ENCODE measurements at places on chromosomes 3 and 15.

DNA sequence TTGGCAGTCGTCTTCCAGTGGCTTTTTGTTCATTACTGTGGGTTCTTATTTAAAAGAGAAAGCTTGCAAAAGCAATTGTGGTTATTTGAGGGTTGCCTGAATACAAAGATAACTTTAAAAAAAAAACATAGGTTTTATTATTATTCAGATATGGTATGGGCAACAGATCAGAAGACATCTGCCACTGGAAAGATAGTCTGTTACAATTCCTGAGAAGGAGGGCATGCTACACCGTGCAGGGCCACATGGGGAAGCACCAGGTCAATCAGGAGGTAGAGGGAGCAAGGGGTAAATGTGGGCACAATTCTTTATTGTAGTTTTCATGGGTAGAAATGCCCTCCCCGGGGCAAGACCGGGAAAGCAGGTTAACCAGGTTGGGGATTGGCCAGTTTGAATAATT lies 46.5 kb downstream of the BBS4 start:
- no peak for DNase-seq

GRCh38 chr3:67093305-67093704 lies 95.2 kb downstream of the KBTBD8 start:
- DNase-seq = no peak

- DNase-seq = no peak
Observed at GRCh38 chr3:17850448-17850847, 108.0 kb upstream of the TBC1D5 start.

GRCh38 chr3:157948605-157949383 lies 157.4 kb downstream of the SHOX2 start:
- no peak for DNase-seq

- no peak for DNase-seq
Observed at GRCh38 chr15:83318861-83319415, 34.5 kb upstream of the BNC1 start.

- no peak for DNase-seq
Observed at GRCh38 chr3:27079427-27080257, 289.5 kb downstream of the NEK10 start.

GRCh38 chr3:127708837-127709236 lies 36.1 kb downstream of the ABTB1 start:
- DNase-seq = no peak

DNA sequence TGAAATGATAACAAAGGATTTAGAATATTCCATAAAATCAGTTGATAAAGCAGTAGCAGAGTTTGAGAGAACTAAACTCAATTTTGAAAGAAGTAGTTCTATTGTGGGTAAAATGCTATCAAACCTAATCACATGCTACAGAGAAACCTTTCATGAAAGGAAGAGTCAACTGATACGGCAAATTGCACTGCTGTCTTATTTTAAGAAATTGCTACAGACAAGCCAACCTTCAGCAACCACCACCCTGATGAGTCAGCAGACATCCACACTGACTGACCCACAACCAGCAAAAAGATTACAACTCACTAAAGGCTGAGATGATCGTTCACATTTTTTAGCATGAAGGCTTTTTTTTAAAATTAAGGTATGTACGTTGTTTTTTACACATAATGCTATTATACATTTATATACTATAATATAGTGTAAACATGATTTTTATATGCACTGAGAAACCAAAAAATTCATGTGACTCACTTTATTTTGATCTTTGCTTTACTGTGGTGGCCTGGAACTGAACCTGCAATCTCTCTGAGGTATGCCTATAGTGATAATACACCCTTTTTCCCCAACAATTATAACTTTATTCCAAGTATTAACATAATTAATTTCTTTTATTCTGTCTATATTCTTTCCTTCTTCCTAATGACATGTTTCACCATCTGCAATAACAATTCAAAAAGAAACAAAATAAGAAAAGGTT lies 109.9 kb downstream of the TBC1D5 start:
- no peak for DNase-seq

DNA sequence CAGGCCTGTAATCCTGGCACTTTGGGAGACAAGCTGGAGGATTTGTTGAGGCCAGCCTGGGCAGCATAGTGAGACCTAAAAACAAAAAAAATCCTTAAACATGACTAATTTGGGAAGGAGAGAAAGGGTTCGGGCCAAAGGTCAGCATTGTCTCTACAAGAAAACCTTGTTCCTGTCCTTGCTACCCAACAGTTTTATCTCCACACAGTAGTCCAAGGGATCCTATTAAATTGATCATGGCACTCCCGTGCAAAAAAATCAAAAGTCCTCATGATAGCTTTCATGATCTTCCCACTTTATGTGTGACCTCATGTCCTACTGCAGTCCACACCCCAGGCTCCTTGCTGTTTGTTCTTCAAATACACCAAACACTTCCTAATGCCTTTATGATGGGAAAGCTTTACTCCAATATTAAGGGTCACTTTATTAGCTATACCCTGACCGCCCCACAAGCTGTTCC lies 4.2 kb downstream of the RPL15 start:
- no peak for DNase-seq

DNA sequence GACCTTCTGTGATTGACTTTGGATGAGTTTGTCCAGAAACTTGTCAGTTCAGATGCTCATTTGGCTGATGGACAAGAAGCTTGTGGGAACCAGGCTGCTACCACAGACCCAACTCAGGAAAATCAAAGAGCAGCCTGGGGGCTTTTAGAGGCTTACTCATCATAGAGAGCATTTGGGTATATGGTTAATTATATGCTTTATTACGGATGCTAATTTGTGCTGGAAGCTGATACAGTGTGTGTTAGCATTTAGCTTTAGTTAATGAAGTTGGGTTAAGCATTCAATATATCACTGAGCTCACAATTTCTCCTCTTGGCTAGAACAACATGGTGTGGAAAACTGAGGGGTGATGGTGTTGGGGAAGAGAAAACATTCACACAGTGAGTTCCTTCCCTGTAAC lies 664.2 kb upstream of the CFAP20DC start:
- DNase-seq = no peak

DNA sequence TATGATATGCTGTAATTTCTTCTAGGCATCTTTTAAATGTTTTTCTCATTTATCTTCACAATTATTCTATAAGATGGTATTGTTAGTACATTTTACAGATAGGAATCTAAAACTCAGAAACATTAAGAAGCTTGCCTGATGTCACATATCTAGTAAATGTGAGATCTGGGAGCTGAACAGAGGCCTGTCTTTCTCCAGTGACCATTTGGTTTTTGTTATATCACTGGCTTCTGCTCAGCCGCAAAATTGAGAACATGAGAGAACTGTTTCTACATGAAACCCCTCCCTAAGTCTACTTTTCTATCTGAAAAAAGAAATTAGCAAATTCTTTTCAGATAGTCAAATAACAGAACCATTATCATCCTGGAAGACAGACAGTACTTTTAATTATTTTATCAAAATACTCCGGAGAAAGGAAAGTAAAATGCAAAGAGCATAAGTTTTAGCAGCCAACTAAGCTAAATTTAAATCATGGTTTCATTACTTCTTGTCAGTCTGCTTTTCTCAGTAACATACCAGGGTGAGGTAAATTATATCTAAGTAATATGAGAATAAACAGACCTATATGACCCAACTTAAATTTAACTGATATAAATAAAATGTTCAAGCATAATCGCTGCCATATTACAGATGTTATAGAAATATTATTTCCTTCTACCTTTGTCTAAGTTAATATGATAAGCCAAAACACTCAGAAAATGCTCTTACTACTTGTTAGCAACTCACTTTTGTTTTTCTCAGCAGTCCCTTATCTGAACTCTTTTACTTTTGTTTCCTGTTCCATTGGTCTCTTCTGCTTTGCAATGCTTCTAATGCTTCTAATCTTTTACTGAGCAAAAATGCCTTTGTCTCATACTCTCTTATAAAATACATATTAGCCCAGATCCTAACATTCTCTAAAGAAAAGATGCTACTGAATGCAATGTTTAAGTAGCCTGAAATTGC lies 68.0 kb upstream of the MBNL1 start:
- DNase-seq = no peak

DNA sequence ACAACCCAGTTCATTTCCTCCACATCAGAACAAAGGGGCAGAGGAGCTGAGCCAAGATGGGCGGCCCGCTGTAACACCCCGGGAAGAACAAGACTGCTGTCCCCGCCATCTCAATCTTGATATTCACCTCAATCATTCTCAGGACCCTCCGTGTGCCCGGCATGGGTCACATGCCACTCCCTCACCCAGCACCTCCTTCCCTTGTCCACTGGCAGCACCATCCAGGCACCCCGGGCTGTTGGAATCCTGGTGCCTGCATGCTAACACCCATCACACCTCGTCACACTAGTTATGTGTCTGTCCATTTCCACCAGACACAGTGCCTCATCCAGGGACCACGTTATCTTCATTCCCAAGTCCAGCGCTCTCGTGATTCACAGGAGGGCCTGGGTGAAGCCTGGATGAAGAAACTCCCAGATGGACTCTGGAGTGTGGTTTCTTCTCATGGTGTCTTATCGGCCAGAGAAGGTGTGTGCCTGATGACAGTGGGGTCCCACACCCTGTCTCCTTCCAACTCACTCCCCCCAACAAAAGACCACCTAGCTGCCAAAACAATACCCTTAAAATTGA lies 16.7 kb downstream of the MEGF11 start:
- no peak for DNase-seq

DNA sequence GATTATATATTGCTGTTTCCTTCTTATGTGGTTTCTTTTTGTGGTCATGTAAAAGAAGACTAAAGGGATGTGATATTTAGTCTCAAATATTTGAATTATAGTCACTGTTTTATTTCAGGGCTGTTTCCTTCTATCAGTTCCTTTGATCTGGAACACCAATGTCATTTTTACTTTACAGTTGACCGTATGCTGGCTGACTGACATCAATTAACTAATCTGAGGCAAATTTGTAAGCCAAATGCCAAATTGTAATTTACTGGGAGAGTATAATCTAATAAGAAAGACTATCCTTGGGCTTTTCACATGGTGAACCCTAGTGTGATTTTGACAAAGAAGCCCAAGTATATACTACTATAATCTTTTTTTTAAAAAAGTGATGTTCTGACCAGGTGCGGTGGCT lies 87.6 kb downstream of the TMEM108 start:
- DNase-seq = no peak

DNA sequence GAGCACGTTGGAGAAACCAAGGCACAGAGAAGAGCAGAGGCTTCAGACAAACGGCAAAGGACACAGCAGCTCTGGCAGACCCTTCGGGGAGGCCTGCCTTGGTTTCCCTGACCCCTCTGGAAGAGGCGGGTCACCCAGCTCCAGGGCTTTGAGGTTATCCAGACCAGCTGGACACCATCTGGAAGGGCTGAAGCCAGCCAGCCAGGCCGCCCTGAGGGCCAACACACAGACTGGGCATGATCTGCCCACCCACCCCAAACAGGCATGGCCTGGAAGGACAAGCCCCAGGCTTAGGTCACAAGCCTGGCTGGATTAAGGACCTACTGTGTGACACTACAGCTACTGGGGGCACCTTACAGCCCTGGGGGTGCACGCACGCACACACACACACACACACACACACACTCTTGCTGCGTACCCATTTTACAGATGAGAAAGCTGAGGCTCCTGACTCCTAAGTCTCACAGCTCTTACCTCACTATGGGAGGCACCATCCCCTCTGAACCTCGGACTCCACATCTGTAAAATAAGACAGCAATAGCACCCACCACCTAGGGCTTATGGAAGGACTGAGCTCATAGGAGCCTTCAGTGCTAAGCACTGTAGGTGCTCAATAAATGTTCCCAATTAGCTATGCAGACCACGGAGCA lies 10.8 kb downstream of the PLXND1 start:
- no peak for DNase-seq

DNA sequence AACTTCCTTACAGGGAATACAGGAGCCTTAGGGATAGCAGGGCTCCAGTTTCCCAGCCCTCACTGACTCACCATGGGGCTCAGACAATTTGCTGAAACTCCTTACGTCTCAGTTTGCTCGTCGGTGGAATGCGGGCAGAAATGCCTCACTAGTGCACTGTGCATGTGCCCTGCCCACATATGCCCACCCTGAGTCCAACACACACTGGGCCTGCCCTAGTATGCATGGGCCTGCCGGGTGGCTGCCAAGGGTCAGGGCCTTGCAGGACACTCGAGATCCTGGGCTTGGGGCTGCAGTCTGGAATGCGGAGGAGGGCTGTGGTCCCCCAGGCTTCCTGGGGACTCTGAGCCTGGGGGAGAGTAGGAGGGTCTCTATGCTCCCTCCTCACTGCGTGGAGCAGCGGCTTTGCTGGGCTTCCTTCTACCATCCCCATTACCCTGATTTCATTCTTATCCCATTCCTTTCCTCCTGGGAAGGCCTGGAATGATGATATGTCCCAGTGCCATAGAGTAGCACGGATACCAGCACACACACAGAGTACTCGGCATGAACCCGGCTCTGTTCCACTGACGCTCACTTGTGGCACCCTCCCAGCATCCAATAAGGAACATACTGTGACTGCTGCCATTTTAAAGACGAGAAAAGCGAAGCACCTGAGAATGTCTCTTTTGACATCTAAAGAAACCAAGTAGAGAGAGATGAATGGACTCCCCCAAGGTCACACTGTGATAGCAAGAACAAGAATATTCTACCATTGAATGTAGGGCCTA lies 124.2 kb downstream of the ASB7 start:
- no peak for DNase-seq

DNA sequence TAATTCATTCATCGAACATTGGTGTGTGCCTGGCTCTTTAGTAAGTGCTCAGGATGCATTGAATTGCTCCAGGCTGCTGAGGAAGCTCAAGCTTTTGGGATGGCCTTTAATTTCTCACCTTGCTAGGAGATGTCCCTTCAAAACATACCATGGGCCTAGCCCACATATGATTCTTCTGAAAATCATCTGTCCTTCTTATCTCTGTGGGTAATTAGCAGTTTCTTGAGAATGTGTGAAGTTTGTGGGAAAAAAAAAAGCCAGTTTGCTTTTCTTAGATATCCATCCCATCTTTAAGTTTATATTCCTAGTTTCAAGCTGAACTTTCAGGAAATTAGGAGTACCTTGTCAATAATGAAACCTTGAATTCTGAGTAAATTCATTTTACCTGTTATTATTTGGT lies 532.3 kb upstream of the SUCLG2 start:
- no peak for DNase-seq

- DNase-seq = no peak
Observed at GRCh38 chr3:156840826-156841689, 14.9 kb downstream of the LEKR1 start.

DNA sequence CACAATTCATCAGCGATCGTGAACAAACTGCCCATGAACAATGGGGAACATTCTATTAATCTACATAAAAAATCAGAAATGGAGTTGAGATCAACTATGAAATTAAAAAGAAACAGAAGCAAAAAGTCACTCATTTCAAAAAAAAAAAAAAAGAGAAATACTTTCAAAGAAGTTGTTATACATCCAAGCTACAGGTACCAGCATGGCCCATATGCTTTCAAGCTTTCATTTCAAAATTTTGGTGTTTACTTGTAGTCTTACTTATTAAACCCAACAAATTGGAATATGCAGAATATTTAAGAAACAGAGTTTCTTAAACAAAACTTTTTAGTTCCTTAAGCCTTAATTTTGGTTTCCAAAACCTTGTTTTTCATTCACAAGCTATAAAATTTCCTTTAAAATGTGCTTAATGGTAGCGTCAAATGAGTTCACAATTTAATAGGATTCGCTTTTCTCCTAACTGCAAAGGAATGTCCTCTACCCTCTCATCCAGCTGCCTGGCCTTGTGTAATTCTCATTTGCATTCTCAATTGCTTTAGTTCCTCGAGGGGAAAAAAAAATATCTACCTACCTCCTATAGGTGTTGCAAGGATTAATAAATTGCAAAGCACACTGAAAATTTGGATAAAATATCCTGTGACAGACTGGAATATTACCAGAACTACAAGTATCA lies 565.2 kb downstream of the ROBO1 start:
- no peak for DNase-seq

Data from NCI-H1436 (cell line).